Thymus (tissue), 14 donors: ENCODE measurements at places on chromosomes 11 and 22. TPM values are rescaled to one million over a fixed set of nuclear protein-coding genes. Genes with fewer than 3 reads are reported as not detected.

KCNJ4 gene
- 0.66 TPM for total RNA-seq

SCT gene
- 0.19 TPM for total RNA-seq

TMPRSS13 gene
- total RNA-seq, result 1.5 TPM

DNA sequence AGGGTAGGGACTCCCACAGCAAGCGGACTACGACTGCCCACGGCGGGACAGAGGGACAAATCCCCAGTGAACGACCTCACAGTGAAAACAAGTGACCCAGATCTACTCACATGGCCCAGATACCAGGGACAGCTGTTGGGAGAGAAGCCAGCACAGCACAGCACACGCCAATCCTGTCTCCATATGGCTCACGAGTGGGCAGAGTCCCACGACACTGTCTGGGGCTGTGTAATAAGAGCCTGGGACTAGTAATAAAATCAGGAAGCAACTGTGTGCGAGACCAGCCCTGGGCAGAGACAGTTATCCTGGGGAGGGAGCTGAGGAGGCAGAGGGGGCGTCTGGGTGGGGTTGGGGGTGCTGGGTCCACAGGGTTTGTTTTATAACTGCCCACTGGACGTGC, 385.0 kb downstream of the CTTN start:
- DNase-seq, result no peak
- no peak overlapping the region for H3K27ac ChIP-seq
- no peaks in the 10 kb centered on the region for H3K4me1 ChIP-seq
- H3K36me3 ChIP-seq, result no peaks in the 10 kb centered on the region

- no peak overlapping the region for H3K27ac ChIP-seq
- H3K36me3 ChIP-seq, result no peaks in the 10 kb centered on the region
- no peak for DNase-seq
- H3K4me1 ChIP-seq, result no peaks in the 10 kb centered on the region
- no peak overlapping the region for H3K4me3 ChIP-seq
Measured at GRCh38 chr11:62391642-62392425, 27.0 kb upstream of the SCGB1A1 start.

DNA sequence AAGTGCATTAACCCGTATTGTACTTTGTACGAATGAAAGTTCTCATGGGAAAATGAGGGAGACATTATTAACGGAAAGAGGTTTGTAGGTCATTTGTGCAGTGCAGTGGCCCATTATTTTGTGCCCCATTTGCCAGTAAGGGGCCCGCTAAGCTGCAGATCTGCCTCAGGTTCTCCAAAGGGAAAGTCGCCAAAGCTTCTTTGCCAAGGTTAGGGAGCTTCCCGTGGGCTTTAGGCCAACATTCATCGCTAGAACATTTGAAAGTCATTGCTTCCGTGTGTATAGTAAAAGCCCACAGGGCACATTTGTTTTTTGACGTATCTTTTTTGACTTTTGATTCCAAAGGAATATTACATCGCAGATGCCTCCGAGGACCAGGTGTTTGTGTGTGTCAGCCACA, 61.0 kb upstream of the SORL1-AS1 start:
- H3K27ac ChIP-seq, result no peak overlapping the region
- no peak overlapping the region for H3K4me3 ChIP-seq
- peaks cover 8% of the 10 kb centered on the region for H3K4me1 ChIP-seq
- DNase-seq, result no peak
- H3K27me3 ChIP-seq, result no peaks in the 10 kb centered on the region

- DNase-seq, result no peak
- no peaks in the 10 kb centered on the region for H3K27me3 ChIP-seq
- no peak overlapping the region for H3K4me3 ChIP-seq
- H3K27ac ChIP-seq, result no peak overlapping the region
- H3K4me1 ChIP-seq, result no peaks in the 10 kb centered on the region
Measured at GRCh38 chr11:114290503-114291235, 5.5 kb upstream of the NNMT start.

DNA sequence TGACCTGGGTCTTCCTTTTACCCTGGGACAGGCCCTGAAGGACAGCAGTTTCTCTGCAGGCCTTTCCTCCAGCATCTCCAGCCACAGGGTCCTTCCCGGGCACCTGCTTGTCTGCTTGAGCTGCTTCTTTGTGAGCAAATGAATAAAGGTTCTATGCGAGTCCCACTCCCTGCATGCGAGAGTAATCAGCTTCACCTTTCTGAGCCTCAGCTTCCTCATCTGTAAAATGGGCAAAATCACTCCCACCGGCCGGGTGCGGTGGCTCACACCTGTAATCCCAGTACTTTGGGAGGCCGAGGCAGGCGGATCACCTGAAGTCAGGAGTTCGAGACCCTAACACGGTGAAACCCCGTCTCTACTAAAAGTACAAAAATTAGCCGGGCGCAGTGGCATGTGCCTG, 31.1 kb downstream of the IFT27 start:
- H3K27ac ChIP-seq, result no peak overlapping the region
- H3K4me1 ChIP-seq, result no peaks in the 10 kb centered on the region
- no peak overlapping the region for H3K4me3 ChIP-seq
- no peak for DNase-seq
- H3K36me3 ChIP-seq, result no peaks in the 10 kb centered on the region

GRCh38 chr11:83241291-83241946, 44.7 kb downstream of the CCDC90B start:
- no peaks in the 10 kb centered on the region for H3K36me3 ChIP-seq
- H3K27ac ChIP-seq, result no peak overlapping the region
- no peaks in the 10 kb centered on the region for H3K4me1 ChIP-seq
- H3K27me3 ChIP-seq, result no peaks in the 10 kb centered on the region
